ENCODE measurements at places on chromosomes 4 and X.

DNA sequence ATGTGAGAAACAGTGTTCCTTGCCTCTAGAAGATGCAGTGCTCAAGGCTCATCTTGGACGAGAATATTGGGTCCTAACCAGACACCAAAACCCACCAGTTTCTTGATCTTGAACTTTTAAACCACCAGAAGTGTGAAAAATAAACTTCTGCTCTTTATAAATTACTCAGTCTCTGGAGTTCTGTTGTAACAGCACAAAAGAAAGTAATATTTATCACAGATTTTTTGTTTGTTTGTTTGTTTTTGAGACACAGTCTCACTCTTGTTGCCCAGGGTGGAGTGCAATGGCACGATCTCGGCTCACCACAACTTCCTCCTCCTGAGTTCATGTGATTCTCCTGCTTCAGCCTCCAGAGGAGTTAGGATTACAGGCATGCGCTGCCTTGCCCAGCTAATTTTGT, 371.1 kb upstream of the NDST4 start:
- no peak for DNase-seq

GRCh38 chr4:37422102-37422501, 177.6 kb downstream of the NWD2 start:
- DNase-seq, result no peak

DNA sequence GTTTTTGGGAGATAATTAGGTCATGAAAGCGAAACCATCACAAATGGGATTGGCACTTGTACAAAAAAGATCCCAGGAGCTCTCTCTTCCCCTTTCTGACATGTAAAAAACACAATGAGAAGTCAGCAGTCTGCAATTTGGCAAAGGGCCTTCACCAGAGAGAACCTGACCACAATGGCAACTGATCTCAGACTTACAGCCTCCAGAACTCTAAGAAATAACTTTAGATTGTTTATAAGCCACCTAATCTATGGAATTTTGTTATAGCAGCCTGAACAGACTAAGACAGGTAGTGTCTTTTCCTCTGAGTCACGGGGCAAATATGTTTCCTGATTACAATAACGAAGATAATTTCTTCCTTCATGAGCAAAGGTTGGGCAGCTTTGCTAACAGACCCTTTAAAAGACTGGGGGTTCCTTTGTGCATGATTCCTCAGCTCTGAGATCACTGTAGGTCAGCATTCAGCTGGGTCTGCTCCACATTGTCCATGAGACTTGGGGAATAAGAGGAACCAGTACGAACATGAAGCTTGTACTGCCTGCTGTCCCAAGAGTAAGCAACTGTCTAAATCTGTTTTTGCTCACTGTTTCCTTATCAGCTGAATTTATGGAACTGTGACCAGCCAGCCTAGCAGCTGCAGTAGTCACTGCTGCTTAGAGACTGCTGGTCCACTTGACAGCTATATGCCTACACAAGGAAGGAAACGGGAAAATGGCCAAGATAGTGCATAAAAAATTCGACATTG, 191.6 kb downstream of the ANAPC10 start:
- DNase-seq, result no peak

GRCh38 chrX:40004921-40005291, 92.9 kb downstream of the BCOR start:
- DNase-seq, result no peak

DNA sequence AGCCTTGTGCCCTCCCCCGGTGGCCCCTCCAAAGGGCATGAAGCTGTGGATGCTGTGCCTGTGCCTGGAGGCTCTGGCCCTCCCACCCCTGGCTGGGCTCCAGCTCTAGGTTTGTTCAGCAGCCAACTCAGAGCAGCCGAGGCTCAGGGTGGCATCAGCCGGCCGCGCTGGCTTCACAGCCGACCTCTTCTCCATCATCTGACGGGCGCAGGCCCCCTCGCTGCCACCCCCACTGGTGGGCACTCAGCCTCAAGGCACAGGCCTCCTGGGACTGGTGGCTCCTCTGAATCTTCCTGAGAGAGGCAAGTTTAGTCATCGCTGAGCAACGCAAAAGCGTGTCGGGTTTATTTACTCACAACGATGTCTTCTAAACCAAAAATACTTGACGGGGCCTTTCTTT, 46.0 kb downstream of the PCGF3 start:
- no peak for DNase-seq

GRCh38 chr4:137307806-137308205, 224.5 kb downstream of the PCDH18 start:
- no peak for DNase-seq
